ENCODE measurements at places on chromosomes 12 and 14.

DNA sequence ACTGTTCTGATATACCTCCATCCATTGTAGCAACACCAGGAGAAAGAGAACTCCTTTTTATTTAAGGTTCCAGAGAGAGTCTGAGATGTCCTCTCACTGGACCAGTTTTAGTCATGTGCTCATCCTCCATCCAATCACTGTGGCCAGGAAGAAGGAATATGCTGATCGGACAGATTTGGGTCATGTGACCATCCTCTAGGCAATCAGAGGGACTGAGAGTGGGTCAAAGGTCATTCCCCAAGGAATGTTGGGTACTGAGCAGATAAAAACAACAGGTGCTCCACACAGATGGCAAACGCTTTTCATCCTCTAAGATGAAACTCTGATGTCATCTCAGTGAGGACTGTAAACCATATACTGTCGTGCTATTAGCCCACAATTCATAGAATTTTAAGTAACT lies 28.8 kb upstream of the RPH3A start:
- DNase-seq, result no peak

GRCh38 chr12:116432314-116432750 lies 126.8 kb upstream of the MAP1LC3B2 start:
- no peak for DNase-seq

GRCh38 chr12:50708631-50709030 lies 55.3 kb upstream of the ATF1 start:
- no peak for DNase-seq

- no peak for DNase-seq
Measured at GRCh38 chr12:122544537-122544936, 17.5 kb downstream of the KNTC1 start.

DNA sequence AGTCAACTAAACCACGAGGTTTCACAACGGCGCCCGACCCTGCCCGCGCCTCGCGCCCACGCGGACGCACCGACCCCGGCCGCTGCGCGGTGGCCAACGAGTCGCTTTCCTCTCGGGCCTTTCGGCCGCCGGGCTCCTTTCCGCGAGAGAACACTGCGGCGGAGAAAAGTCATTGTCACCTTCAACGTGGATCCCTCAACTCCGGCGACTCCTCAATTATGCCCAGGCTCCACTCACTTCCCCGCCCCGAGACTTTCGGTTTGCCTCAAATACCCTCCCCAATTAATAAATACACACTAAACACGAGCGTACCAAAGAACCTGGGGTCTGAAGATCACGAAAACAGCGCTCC lies 450 bp downstream of the SINHCAF start:
- DNase-seq, result no peak

DNA sequence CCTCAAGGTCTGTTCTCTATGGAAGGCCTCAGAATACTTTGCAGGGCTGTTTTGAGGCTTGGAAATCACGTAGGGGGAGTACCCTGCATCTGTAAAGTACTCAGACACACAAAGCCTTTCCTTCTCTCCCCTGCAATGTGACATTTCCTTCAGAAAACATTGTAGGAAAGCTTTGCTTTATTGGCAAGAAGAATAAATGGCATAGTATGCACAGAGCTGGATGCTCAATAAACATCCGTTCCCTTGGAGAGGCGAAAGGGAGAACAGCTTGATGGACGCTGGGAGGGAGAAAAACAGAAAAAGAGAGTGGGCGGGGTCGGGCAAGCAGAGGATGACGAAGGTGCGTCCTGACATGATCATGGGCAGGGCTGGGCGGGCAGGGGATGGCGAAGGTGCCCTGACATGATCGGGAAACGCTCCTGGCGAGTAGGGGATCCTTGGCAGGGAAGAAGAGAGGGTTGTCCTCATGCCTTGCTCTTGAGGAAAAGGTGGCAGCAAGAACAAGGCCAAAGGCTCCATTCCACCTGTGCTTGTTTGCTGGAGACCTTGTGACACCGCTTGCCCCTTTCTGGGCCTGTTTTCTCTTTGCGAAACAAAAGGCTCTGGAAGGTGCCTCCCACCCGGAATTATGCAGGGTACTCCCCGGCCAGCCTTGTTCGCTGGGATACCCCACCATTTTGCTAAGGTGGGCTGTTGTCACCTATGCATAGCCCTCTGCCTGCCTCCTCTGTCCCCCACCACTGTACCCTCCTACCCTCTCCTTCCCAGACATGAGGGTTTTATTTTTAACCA lies 21.1 kb downstream of the IRF2BPL start:
- no peak for DNase-seq

- no peak for DNase-seq
Measured at GRCh38 chr14:92415969-92416368, 93.0 kb downstream of the SLC24A4 start.

GRCh38 chr14:77883131-77883846 lies 83.4 kb downstream of the ADCK1 start:
- DNase-seq, result peak; percentile 70

DNA sequence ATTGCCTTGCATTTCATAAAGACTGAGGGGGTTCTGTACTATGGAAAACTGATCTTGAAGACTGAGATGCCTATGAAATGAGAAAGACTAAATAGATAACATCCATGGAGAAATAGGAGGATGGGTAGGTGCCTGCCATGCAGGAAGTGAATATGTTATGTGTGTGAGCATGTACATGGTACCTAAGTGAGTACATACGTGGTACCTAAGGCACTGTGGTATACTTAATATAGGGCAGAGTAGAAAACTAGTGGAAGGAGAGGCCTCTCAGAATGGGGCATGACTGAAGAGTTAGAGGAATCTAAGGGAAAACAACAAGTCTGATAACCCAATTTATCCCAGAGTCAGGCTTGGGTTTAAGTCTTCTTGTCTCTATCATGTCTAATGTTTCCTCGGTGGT lies 161.8 kb upstream of the DCN start:
- no peak for DNase-seq

DNA sequence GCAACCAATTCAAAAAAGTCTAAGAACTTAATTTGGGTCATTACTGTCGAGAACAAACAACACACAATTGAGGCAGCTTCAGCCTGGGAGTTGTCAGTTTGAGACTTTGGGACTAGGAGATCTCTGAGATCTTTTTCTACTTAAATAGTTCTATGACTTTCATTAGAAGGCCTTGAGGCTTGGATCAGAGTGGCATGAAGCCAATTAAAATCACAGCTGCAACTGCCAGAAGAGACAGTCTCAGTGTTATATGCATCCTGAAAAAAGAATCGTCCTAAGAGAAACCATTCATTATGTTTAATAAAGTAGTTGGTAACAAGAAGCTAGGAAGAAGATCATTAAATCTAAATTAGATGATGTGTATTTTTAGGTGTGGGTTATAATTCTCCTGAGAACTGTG lies 170.8 kb upstream of the RASSF8 start:
- DNase-seq, result no peak

GRCh38 chr12:9068600-9068999 lies 47.1 kb downstream of the A2M start:
- DNase-seq, result no peak

DNA sequence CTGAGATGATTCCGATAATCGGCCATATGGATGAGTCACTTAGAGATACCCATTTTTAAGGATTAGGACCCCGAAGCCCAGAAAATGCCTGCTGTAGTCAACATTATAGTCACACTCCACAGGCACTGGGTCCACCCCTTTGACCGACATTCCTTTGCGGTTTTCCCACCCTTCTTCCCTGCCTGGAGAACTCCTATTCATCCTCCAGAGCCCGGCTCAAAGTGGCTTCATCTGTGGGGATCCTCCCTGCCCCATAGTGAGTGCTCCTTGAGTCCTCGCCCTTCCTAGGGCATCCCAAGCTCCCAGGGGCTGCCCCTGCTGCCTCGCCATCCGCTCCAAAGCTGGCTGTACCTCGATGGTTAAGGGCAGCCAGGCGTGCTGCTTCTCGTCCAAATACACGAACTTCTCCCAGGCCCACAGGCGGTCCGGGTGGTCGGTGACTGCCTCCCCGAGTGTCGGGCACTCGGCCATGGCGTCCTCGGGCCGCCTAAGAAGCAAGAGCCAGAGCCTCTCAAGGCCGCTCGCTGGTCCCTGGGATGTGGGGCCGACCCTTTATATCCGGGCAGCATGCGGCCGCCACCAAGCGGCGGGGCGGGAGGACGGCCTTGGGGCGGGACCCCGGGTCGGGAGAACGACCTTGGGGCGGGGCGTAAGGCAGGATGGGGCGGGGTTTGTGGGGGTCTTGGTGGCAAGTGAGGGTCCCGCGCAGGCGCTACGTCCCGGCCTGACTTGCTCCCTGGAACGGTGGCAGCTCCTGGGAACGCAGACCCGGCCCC lies at the start of gene TCL1A:
Gene TCL1A, minus strand, starts transcription at position 530 of the 776 bp plus-strand sequence. Its CDS starts 59 bp downstream, at position 471.
- DNase-seq, result no peak

DNA sequence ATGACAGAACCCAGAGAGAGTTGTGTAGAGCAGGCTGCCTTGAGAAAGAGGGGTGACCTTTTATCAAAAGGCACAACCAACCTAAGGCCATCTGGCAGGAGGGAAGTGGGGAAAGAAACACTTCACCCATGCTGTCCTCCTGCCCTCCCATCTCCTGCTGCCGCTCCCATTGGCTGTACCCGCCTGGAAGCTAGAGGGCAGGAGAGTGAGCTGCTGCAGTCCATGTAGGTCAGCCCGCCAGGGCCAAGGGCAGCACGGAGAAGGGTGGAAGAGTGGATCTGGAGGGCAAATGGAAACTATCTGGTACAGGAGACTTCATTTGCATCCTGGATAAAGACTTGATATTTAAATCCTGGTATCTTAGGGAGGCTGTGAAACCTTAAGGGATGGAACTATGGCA lies 11.5 kb upstream of the CABP1 start:
- no peak for DNase-seq

- no peak for DNase-seq
Measured at GRCh38 chr14:104512771-104513640, 66.6 kb upstream of the C14orf180 start.

- no peak for DNase-seq
Measured at GRCh38 chr12:131002216-131002631, 48.5 kb downstream of the ADGRD1 start.

GRCh38 chr12:26239122-26239851 lies 43.9 kb downstream of the SSPN start:
- no peak for DNase-seq

GRCh38 chr12:26032719-26033241 lies 74.3 kb downstream of the RASSF8 start:
- peak; percentile 21 for DNase-seq

- no peak for DNase-seq
Measured at GRCh38 chr14:99803106-99803775, 10.0 kb downstream of the EML1 start.

DNA sequence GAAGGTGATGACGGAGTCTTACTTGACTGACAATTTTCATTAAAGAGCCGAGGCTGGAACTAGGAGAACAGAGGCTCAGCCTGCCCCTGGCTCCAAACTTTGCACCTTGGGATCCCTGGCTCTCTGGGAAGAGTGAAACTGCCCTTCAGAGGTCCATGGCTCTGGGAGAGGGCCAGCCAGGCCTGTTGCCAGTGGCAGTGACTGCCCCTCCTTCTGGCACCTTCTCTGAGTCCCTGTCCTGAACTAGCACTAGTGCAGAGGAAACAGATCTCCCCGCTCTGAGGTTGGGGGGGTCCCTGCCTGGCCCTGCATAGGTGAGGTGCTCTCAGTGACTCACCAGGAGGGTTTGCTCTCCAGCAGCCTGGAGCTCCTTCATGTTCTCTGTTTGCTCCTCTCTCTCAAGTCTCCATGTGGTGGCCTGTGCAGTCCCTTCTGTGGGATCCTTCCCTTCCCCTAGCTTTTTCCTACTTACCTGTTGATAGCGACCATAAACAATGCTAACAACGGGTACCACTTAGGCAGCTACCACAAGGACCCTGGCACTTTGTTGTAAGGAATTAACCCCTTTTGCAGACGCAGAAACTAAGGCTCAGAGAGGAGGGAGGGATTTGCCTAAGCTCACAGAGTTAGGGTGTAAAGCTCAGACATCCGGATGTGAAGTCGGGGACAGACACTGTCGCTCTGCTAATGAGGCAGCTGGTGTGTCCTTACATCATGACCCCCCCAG lies 22.4 kb downstream of the FAM222A start:
- no peak for DNase-seq

GRCh38 chr14:95061317-95062093 lies 95.8 kb downstream of the DICER1 start:
- no peak for DNase-seq

DNA sequence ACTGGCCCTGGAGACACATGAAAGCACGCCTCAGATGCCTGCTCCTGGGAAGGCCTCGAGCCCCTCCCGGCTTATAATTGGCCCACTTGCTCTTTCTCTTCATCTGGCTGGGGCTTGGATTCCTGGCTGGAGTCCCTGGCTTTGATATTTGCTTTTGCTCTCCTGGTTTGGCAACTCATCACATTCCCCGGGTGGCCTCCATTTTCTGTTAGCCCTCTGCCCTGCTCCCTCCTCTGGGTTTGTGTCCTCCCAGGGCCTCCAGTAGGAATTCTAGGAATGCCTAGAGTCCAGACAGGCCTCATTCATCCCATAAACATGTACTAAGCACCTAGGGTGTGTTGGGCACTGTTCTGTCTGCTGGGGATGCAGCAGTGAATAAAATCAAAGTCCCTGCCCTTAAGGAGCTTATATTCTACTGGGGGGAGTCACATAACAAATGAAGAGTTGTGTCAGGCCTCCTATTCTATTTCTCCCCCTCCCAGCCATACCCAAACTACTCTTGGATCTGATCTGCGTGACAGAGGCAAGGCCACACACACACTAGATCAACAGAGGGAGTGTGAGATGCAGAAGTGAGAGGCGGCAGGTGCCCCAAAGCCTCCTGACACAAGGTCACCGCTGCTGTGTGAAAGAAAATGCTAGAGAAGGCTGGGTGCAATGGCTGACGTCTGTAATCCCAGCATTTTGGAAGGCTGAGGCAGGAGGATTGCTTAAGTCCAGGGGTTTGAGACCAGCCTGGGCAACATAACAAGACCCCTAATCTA lies 21.3 kb upstream of the TSPAN9 start:
- DNase-seq, result no peak

DNA sequence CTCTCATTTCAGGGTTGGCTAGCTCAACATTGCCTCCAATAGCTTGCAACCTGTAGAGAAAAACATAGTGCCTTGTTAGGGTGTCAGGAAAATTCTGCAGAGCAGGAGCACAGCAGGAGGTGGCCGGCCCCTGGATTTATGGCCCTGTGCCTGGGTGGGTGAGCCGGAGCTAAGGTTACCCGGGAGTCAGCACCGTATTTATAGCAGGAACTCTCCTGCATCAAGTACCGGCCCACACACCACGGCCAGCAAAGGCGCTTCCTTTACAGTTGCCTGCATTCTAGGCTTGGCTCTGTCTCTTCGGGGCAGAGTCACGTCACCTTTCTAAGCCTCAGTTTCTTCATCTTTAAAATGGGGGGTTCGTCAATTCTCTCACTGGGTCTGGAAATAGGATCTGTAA lies 52.8 kb upstream of the EML1 start:
- DNase-seq, result no peak

DNA sequence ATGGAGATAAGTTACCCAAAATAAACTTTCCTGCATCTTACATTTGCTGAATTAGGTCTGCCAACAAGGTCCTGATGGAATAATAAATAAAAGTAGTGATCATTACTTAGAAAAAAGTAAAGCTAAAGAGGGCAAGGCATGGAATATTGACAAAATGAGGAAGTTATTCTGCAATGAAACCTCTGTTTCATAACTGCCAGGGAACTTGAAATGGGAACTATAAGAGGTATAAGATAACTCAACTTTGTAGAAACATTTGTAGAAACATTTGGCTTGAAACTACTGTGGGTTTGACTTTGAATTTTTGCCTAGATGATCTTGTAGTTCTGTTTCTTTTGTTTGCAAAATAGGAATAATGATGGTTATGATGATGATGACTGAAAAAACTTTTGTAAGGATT lies 18.7 kb upstream of the YBX3 start:
- no peak for DNase-seq

Measured in NCI-H2081 treated with DMSO at 0.1 percent for 48 hours (cell line).